ENCODE measurements at places on chromosomes 6 and 20.

- DNase-seq: no peak
Observed at GRCh38 chr6:142316791-142317368, 15.1 kb downstream of the ADGRG6 start.

GRCh38 chr6:87241304-87241703, 81.1 kb upstream of the SMIM8 start:
- DNase-seq: no peak

GRCh38 chr6:73798592-73798991, 102.6 kb downstream of the CD109 start:
- no peak for DNase-seq

GRCh38 chr6:106244931-106245330, 80.6 kb downstream of the ATG5 start:
- no peak for DNase-seq

GRCh38 chr20:41085606-41086005, 51.7 kb upstream of the PLCG1 start:
- DNase-seq: no peak

GRCh38 chr6:37779111-37779800, 40.3 kb upstream of the ZFAND3 start:
- no peak for DNase-seq

DNA sequence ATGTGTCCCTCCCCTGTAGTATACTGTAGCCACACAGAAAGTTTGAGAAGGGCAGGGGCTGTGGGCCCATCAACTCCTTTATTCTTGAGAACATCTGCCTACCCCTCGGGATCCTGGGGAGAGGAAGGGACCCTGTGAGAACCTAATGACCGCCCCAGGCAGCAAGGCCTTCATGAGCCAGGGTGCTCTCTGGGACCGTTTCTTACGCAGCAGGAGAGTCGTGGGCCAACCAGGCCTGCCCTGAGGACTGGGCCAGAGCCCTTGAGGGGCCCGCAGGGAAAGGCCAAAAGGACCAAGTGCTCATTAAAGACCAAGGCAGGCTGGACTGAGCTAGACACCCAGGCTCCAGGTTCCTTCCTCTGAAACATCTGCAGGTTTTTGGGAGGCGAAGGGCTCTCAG, 5.2 kb downstream of the SGK2 start:
- DNase-seq: no peak

GRCh38 chr6:44735630-44735963, 348.1 kb downstream of the CDC5L start:
- no peak for DNase-seq

All from SIG-M5 (cell line).